ENCODE measurements at places on chromosomes 1 and 21.

DNA sequence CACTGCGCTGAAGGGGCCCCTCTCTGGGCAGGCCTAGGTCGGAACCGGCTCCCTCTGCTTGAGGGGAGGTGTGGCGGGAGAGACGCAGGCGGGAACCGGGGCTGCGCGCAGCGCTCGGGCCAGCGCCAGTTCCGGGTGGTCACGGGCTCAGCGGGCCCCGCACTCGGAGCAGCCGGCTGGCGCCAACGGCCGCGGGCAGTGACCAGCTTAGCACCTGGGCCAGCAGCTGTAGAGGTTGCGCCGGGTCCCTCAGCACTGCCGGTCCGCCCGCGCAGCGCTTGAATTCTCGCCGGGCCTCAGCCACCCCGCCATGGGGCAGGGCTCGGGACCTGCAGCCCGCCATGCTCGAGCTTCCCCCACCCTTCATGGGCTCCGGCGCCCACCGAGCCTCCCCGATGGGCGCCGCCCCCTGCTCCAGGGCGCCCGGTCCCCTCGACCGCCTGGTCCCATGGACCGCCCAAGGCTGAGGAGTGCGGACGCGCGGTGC, 254.6 kb downstream of the COL11A1 start:
- DNase-seq: no peak

DNA sequence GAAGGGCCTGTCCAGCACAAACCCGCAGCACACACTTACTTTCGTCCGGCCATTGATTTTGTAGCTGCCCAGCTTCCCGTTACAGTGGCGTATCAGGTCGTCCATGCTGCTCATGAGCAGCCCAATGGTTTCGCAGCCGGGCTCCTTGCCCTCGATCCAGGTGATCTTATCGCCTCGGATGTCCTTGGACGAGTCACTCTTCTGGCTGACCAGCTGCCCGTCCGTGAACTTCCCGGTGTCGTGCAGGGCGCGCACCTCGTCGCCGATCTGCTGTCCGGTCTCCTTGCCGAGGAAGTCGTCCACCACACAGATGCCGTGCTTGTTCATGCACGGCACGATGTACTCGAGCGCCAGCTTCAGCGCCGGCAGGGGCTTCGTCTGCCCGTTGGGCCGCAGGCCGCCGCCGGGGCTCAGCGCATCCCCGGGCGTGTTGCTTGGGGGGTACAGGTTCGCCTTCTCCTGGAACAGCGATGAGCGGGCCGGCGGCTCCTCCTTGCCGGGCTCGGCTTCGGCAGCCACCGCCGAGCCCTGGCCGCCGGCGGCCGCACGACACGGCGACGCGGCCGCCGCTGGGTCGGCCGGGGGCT, 1.0 kb downstream of the EGLN1 start:
- peak; percentile 28 for DNase-seq

DNA sequence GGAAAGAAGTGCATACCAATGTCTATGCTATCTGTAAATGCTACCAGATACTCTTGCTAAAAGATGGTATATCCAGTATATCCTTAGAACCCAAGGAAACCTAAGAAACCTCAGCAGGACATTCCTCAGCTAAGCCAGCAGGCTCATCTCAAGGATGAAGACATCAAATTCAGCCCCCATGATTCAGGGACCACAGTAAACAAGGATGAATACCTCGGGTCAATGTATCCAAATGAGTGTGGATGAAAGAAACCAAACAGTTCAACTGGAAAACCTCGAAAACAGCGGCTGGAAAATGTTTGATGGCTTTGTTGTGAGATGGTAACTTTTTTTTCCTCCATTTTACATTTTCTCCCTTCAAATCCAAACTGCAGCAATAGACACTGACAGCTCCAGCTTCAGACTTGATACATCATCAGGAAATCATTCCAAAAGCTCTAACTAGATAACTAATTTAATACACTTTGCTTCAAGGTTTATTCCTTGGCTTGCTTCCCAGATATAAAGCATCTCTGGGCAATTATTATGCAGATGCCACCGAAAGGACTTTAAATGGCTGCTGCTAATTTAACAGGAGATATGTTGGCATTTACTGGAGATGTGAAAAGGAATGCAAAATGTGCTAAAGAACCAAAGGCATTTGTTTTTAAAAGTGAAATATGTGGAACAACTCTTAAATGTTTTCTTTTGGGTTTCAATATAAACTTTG, 73.6 kb downstream of the SMYD2 start:
- peak; percentile 44 for DNase-seq

DNA sequence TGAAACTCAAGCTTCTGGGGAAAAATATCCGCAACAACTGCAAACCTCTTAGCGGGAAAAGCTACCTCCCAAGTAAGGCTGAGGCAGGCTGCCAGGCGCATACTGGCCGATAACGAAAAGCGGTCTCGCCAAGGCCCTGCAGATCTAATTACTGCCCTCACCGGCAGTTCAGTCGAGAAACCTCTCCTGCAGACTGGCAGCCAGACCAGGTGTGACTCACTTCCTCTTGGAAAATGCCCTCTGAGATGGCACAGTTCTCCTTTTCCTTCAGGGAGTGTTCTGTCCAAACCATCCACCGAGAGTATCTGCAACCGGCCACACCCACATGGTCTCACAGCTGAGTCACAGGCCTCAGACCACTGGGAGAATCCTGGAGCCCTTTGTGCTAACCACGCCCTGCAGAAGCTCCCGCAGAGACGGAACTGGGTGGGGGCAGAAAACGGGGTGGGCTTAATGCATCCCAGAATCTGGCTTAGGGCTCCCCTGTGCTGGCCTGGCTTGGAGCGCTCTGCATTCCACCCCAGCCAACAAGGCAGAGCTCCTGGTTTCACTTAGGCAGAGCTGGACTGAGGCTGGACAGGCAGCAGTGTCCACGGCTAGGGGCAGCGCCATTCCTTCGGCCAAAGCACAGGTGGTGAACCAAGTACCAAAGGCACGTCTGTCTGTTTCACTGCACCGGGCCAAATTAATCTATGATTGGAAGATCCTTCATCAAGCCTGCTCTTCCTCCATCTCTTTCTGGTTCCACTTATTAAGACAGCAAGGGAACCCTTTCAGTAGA, 1.2 kb downstream of the S100A10 start:
- peak; percentile 97 for DNase-seq

- DNase-seq: no peak
These were observed 21.9 kb upstream of the KIF14 start for GRCh38 chr1:200642481-200642880.

DNA sequence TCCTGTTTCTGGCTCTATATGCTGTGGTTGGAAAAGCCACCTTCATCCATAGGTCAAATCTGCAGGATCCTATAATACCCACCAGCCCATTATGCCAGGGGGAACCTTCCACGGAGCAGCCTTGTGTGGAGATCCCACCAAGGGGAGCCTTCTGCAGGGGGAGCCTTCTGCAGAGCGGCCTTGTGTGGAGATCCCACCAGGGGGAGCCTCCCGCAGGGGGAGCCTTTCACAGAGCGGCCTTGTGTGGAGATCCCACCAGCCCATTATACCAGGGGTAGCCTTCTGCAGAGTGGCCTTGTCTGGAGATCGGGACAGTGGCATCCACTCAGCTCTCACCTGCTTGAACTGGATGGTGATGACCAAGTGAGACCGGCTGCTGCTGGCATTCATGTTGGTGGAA, 85.3 kb downstream of the SCCPDH start:
- DNase-seq: no peak

DNA sequence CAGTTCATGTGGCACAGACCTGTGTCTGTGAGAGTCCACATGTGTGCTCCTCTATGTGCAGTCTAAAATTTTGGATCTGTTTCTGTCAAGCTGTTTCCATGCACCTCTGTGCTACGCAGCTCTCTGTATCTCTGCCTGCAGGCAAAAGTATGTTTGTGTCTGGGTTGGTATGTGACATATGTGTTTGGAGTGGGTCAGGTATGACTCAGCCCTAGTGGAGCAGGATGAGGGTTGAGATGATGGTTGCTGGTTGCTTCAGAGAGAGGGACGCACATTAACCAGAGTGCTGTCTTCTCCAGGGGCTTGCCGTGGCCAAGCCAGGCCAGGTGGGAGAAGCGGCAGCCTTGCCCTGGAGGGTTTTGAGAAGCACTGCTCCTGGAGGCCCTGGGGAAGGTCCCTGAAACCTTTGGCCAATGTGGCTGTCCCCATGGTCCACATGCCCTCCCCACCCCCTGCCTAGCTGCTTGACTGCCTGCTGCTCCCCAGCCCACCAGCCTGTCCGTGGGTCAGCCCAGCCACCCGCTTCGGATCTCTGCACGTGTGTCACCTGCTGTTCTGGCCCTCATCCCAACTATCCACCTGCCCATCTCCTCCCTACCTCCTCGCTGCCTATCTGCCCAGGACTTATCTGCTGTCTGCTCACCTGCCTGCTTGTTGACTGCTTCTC, 4.1 kb upstream of the EVA1B start:
- peak; percentile 76 for DNase-seq

DNA sequence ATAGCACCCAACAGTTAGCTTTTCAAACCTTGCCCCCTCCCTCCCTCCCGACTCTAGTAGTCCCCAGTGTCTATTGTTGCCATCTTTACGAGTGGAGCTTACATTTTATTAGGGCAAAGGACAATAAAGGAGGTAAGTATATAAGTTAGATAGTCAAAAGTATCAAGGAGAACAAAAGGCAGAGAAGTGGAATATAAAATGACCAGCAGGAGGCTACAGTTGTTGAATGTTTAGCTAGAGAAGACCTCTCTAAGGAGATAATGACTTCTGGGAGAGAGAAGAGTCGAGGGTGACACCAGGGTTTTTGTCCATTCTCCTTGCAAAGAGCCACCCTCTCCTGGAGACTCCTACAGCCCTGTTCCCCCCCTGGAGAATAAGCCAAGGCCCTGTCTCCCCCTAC, 48.7 kb downstream of the SYT6 start:
- DNase-seq: no peak

DNA sequence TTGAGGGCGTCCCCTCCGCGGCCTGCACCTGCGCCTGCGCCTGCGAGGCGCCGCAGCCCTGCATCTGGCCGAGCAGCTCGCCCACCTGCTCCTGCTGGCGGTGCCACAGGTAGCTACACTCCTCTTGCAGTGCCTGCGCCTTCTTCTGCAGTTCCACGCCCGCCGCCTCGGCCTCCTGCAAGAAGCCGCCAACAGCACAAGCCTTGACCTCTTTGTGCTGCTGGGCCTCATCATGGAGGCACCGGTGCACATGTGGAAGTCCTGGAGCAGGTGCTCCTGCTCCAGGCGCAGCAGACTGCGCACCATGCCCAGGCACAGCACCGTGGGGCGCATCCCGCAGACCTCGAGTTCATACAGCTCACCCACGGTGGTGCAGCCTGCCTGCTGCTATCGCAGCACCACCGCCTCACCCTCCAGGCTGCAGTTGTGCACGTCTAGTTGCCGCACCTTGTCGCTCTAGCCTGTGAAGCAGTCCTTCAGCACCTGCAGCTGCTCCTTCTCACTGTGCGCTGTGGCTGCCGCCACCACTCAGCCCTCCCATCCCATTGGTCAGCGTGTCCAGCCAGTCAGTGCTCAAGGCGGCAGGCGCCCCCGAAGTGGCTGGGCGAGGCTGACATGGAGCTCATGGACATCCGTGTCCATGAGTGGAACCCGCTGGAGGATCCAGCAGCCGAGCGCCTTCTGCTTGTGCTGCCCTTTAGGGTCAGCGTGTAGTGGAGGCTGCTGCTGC, 12.2 kb upstream of the CD2 start:
- no peak for DNase-seq

- DNase-seq: no peak
These were observed 62.0 kb downstream of the TNN start for GRCh38 chr1:175129644-175129996.

GRCh38 chr1:172465617-172466016, 21.7 kb upstream of the PIGC start:
- DNase-seq: no peak

DNA sequence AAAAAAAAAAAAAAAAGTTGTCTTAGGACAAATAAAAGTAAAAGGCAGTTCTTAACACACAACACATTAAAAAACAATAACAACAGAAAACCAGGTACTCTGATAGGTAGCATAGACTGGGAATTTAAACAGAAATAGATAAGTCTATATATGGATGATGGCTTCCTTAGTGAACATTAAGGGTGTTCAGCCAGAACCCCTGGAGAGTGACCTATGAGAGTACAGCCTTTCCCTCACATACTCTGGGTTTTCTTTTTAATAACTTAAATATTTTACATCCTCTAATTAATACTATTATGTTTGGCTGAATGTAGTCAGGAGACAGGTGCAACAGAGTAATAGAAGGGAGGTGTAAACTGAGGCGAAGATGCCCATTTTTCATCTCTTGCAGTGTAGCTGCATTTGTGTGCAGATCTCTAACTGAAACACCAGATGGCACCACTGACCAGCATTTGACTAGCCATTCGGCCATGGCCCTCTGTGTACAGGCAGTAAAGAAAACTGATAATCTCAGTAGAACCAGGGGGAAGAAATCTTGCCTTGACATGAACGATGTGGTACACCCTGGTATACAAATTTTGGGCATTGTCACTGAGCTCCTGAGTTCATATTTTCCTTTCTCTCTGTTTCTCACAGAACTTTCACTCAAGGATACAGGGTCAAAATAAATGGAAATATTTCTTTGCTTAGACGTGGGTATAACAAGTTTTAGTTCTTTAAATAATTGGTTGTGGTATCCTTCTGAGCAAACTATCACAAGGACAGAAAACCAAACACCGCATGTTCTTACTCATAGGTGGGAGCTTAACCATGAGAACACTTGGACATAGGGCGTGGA, 7.6 kb downstream of the TTF2 start:
- DNase-seq: peak; percentile 57

GRCh38 chr1:30808067-30808662, 50.6 kb upstream of the LAPTM5 start:
- no peak for DNase-seq

DNA sequence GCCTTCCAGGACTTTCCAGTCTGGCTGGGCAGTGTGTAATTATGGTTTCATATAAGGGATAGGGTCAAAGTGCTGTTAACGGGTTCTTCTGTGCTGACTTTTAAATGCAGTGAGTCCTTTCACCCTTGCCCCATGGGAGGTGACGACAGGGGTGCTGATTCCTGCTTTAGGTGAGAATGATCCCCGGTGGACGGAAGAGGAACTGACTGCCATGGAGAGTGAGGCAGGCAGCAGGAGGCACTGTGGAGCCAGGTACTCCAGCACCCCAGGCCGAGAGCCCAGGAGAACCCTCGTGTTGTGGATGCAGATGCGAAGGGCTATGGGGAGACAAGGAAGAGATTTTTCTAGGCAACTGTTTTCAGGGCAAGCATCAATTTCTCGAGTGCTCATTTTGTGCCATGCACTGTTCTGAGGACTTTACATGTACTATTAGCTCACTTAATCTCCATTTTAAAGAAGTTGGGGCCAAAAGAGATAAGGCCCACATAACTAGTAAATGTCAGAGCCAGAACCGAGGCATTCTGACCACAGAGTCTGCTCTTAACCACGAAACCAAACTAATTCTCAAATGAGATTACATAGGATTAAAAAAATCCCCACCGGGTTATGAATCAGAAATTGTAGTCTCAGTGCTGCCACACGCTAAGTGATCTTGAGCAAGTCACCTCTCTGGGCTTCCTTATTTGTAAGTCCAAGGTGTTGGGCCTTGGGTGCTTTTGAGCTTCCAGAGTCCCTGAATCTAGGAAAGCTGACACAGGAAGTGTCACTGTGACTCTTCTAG, 28.2 kb downstream of the STPG1 start:
- DNase-seq: peak; percentile 57

GRCh38 chr1:205091043-205091740, 6.9 kb upstream of the TMEM81 start:
- DNase-seq: no peak

Measured in fibroblast of skin of back (primary cell).